ENCODE measurements at places on chromosomes 1 and 21.

DNA sequence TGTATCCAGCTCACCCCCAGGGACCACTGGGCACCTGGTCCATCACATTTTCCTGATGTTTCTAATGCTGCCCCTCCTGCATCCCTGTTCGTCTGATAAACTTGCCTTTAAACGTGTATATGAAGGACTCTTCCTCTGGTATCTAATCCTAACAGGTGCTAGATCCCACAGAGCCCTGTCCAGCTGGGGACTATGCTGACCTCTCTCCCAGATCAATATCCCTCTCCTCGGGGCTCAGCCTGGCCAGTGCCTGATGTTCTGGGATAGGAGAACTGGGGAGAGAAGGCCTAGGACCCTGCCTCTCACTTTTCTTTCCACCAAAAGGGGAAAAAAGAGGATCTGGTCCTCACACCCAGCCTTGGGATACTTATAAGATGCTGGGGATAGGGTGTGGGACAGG lies 1.4 kb upstream of the SLC5A9 start:
- DNase-seq = no peak

- DNase-seq = no peak
These were observed 11.5 kb downstream of the ATP2B4 start for GRCh38 chr1:203638103-203638475.

- no peak for DNase-seq
These were observed 43.8 kb upstream of the MACF1 start for GRCh38 chr1:39160703-39161102.

GRCh38 chr1:178262120-178262500 lies 168.2 kb downstream of the RASAL2 start:
- DNase-seq = no peak

DNA sequence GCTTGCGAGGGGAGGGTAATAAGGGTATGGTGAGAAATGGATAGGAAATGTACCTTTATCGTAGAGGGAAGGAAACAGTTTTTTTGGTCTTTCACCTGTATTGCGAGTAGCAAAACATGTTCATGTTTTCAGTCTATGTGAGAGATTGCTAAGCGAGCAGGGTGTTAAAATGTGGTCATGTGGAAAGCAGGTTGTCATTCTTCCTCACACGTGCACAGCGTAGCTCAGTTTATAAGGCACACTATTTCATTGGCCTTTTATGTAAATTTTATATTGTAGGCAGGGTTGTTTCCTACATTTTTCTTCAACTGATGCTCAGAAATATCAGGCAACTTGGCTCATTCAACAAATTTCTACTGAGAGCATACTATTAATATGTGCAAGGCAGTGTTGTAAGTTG lies 18.5 kb upstream of the GNG12 start:
- no peak for DNase-seq

- DNase-seq = no peak
These were observed 8.8 kb downstream of the FMN2 start for GRCh38 chr1:240100371-240100934.
